ENCODE measurements at places on chromosomes 12 and 14.

GRCh38 chr12:71201136-71201679 is 43.4 kb upstream of the TSPAN8 start:
- DNase-seq, result no peak

- DNase-seq, result no peak
Measured at GRCh38 chr12:109900752-109901580, 892 bp downstream of the TCHP start.

DNA sequence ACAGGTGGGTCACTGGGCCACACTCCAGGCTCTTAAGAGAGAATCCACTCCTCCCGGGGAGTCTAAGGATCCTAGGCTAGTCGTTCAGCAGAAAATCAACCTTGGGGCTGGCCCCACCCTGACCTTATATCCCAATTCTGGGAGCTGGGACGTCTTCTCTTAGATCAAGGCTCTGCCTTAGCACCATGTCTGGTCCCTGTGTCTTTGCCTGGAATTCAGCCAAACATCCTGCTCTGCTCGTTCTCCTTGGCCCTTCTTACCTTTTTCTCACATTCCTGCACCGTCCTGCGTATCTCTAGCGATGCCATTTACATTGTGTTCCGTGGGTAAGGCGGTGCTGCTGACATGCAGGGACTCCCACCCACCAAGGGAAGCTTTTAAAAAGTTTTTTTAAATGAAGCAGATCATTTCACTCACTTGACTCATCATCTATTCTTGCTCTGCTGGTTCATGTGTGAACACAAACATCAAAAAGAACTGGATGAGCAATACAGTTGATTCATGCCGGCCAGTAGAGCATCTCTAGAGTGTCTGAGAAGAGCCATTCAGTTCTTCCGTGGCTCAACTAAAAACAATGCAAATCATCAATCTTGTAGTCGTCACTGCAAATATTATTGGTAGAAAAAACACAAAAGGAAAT is 50.2 kb downstream of the KCNK13 start:
- DNase-seq, result no peak

DNA sequence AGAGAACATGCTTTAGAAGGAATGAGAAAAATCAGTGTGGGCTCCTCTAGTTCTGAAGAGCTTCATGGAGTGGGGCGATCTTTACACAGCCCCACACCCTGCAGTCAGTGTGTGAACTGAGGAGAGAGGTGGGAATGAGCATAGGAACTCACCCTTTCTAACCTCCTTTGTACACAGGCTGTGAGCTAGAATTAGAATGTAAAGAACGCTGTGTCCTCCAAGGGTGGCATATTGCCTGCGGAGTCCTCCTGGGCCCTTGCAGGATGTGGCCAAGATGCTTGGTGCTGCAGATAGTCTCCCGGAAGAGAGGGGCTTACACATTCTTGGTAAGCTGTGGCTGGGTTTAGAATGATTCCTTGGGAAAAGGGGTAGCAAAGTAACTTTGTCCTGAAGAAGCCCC is 43.9 kb downstream of the NINJ2 start:
- no peak for DNase-seq

DNA sequence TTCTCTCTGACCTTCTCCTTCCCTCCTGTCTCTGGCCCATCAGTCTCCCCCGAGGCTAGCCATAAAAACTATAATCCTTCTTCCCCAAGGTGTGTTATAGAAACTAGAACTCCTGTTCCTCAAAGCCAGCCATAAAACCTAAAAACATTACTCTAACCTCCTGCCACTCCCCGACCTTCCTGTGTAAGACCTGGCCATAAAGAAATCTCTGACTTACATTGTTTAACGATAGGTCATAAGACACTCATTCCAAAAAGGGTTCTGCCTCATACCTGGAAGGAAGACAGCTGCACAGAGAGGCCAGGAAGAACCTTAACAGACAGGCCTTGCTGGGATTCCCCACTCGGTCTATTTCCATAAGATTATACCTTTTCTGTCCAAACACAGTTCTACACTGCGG is 70.9 kb upstream of the EEA1 start:
- no peak for DNase-seq

DNA sequence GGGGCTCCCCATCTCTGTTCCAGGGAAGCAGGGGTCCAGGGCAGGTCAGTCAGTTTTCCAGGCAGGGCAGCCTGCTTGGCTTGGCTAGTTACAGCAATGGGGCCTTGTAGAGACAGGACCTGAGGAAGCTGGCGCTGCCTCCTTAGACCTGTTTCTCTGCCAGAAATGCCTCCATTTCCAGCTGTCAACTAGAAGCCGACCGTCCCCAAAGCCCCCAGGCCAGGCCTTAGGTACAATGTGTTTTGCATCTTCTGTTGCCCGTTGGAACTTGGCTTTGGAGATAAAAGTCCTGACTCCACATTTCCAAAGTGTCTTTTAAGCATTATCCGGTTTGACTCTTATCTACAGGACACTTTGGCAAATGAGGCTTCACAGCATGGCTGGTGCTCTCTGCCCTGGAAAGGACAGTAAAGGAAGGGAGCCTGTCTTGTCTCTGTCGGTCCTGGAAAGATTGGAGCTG is 42.6 kb downstream of the KRT80 start:
- DNase-seq, result no peak

DNA sequence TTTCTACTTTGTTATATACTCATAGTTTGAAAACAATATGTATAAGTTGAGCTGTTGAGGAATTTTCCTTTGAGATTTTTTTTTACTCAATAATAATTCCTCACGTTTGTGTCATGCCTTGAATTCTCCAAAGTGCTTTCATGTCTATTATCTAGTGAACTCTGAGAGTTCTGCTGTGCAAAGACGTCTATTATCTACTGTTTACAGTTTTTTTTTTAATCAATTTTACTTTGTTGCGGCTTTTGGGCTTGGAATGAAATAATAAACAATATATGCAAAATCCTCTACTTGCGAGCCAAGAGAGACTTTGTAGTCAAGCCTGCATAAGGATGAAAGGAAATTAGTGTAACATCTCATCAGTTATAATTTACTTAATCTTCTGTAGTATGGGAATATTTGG is 107.2 kb upstream of the FRMD6 start:
- DNase-seq, result no peak

GRCh38 chr14:61571917-61572316 is 123.4 kb upstream of the HIF1A start:
- DNase-seq, result no peak

- DNase-seq, result no peak
Measured at GRCh38 chr12:98977186-98977585, 332.1 kb downstream of the APAF1 start.
